GDM1 (cell line): ENCODE measurements at places on chromosomes 7 and 10.

GRCh38 chr7:152865011-152865410 lies 105.5 kb downstream of the ACTR3B start:
- DNase-seq, result no peak

GRCh38 chr10:102435529-102436233 lies 3.3 kb upstream of the CUEDC2 start:
- DNase-seq, result peak; percentile 77

DNA sequence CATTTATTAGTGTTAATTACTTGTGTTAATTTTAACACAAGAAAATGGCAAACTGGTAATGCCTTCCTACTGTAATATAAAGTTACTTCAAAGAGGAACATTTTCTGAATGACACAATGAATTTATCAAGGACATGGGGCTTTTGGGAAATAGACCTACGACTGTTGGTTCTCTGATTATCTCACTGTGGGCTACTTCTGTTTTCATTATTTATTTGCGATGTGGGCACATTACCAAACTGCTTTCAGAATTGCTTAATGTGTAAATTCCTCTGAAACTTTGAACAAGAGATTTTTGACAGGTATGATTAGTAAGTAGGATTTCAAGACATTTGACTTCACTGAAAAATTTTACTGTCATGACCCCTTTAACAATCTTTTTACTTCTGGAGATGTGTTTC lies 535.6 kb downstream of the CNTNAP2 start:
- DNase-seq, result no peak

DNA sequence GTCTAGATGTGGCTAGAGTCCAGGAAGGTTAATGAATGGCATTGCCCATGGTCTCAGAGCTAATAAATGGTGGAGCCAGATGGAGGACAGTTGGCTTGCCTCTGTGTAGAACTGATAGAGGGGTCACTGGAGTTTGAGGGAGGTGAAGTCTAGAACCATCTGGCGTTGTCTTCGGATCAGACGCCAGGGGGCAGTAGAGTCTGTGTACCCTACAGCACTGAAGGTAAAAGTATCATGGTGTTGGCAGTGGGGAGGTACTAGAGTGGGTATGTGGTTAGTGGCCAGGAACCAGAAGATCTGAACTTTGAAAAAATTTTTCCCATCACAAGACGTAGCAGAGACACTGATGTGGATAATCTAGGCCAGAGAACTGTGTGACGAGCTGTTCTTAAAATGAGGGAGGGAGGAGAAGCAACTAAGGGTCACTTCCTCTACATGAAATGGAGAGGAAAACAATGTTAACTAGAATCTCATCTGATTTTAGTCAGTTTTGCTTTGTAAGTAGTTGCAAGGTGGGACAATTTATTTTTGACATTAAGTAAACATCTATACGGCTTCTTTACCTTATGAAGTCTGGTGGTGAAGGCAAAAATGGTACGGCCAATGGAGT lies 227.9 kb upstream of the PRSS58 start:
- DNase-seq, result peak; percentile 47

- DNase-seq, result no peak
Observed at GRCh38 chr10:6579183-6579903, 733 bp downstream of the PRKCQ start.

GRCh38 chr7:26054386-26054785 lies 97.6 kb upstream of the NFE2L3 start:
- DNase-seq, result no peak
